Stimulated activated CD8-positive, alpha-beta memory T cell treated with anti-CD3 and anti-CD28 coated beads, Interleukin-7, amount 100 ng/mL, for 1 hour (primary cell): ENCODE measurements at places on chromosomes 1 and 21.

GRCh38 chr21:18164933-18165332 lies 79.7 kb upstream of the CHODL start:
- DNase-seq: no peak

DNA sequence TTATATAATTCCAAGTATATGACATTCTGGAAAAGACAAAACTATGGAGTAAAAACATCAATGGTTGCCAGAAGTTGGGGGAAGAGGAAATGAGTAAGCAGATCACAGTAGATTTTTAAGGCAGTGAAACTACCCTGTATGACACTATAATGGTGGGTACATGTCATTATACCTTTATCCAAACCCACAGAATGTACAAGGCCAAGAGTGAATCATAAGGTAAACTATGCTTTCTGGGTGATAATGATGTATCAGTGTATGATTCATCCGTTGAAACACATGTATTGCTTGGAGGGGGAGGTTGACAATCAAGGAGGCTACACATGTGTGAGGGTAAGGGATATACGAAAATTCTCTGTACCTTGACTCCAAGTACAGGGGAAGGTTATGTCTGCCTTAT lies 862.7 kb downstream of the PLA2G4A start:
- DNase-seq: no peak

DNA sequence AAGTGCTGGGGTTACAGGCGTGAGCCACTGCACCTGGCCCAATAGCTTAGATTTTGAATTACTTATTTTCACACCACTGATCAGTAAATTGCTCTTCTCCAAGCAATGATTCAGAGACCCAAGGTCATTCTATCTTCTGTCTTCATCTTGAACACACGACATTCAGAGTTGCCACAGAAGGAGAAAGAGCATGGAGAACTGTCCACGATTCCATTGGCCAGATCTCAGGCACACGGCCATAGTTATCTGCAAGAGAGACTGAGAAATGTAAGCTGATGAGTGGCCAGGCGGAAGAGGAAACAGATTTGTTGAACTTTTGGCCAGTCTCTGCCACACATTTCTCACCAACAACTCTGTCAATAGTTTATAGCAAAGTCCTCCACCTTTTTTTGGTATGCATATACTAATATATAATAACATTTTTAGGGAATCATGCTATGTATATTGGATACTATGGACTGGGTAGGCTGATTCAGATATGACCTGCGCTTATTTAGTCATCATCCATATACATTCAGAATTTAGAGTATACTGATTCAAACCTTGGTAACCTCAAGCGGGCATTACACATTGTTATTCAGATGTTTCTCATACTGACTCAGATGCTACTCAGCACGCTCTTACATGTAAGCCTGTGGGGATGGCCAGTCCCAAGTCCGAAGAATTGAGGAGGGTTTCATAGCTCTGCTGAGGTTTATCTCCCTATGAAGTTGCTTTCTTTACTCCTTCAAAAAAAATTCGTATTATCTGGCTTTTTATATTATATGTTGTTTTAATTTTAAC lies 25.5 kb upstream of the CAP1 start:
- DNase-seq: no peak

- no peak for DNase-seq
Observed at GRCh38 chr1:19786988-19787423, 12.7 kb downstream of the TMCO4 start.

- DNase-seq: no peak
Observed at GRCh38 chr1:45378184-45378583, 37.9 kb upstream of the MUTYH start.

- no peak for DNase-seq
Observed at GRCh38 chr1:228392111-228392936, 14.3 kb downstream of the TRIM11 start.

DNA sequence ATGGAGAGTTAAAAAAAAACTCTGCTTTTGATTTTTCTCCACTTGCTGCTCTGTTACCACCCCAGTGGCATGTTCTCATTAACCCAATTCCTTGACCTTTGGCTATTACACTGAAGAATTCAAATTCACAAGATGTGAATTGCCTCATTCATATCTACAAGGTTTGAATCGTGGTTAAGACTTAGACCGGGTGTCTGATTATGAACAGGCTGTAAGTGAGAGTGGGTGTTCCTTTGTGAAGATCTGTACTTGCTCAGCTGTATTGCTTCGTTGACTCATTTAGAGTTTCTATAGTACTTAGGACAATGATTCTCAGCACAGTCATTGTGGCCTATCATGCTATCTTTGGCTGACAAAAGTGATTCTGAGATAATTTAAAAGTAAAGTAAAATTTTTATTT lies 36.4 kb downstream of the DNM3 start:
- DNase-seq: no peak

DNA sequence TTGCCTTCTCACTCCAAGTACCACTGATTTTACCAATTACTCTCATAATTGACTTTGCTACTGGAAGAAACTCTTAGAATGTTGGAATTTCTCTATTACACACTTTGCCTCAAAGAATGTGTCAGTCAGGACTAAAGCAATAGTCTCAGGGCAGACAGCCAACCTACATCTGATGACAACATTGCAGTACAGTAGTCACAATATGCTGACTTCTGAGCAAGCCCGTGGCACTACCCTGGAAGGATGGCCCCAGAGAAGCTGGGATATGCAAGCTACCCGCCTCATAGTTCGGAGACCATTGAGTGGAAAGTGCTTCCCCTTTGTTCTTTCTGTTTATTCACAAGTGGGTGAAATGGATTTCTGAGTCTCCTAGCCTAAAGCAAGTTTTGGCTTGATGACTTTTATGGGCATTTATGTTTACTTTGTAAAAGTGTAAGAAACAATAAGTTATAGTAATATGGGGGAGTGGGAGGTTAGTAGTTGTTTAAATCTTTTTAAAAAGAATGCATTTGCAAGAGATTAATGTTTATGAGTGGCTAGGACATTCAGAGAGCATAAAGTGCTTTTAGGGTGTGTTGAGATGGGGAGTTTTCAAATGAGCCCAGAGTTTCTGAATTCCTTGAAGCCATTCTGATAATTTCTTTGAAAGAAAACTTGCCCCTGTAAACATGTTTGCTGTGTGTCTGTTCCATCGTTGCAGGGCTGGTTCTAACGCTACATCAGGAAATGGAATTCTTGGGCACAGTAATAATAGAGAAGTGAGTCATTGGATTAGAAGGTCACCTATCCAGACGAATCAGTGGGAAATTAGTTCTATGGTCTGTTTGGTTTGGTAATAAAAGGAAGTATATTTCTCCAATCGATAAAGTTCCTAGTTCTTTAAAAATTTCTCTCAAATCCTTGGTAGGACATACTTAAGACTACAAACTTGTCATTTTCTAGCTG lies 63.8 kb downstream of the LMO4 start:
- no peak for DNase-seq

DNA sequence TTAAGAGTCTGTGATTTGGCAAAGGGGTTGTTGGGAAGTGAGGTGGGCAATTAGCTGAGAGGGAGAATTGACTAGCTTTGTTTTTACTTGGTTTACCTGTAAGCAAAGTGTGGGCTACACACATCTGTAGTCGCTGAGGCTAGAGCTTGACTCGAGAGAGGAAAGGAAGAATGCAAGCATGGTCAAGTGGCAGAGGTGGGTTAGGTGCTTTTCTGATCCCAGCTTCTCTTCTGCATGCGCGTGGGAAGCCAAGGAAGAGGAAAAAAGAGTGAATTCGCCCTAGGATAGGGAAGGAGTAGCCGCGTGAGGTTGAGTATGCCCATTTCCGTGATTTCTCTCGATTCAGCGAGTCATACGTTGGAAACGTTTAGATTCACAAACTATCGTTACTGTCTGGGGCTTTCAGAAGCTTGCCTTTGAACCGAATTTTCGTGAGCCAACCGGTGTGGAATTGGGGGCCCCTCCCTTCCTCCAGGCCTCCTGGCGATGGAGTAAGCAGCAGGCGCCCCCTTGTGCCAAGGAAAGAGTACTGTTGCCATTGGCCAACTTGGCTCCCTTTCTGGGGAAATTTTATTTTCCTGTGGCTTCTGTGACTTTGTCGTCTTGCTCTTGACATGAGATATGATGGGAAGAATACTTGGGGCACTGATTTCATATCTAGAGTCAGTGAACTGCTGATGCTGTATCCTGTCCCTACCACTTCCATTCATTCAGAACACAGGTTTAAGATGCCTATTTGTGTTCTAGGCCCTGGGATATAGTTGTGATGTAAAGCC lies 1.3 kb downstream of the PIGV start:
- peak; percentile 57 for DNase-seq

DNA sequence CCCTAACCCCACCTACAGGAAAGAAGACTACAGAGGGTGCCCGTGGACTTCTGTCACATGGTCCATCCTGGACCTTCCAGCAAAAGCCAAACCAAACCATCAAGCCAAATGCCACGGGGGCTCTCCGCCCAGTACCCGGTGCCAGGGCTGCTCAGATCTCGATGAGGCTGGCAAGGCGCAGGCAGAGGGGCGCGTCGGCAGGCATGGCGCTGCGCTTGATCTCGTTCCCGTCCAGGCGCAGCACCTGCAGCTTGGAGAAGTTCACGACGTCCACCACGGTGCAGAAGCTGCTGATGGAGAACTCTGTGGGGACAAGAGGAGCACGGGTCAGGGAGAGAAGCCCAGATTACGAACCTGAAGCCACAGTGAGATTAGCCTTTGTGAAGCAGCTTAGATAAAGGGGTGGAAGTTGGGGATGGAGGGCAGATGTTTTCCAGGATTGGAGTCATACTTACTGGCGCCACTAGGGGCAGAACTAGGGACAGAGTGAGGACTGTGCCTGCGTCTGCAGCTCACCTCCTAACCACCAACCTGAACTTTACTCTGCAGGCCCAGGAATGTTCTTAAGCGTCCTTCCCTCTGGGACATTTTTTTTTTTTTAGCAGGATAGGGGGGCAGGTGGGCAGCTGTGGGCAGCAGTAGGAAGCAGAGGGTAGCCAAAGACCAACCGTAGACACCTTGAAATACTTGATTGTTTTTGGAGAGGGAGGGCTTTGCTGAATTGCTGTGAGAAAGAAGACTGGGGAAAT lies 8.6 kb downstream of the FMOD start:
- DNase-seq: no peak

GRCh38 chr1:97350241-97350640 lies 570.6 kb downstream of the DPYD start:
- no peak for DNase-seq

DNA sequence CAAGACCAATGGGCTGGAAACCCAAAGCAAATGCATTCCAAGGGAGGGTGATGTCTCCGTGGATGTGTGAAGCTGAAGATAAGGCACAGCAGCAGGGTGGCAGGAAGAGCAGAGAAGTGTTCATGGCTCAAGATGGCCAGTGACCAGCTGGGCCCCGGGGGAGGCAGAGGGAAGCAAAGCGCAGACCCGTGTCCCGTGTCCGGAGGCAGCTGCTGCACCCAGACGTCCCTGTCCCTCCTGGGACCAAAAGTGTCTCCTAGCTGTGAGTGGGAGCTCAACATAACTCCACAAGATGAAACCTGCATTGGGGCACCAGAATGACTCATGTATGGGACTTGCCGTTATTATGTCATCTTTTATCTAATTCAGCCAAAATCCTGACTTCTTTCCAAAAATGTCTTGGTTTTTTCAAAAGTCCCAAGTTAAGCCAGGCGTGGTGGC lies 118.2 kb downstream of the RIPK4 start:
- no peak for DNase-seq

DNA sequence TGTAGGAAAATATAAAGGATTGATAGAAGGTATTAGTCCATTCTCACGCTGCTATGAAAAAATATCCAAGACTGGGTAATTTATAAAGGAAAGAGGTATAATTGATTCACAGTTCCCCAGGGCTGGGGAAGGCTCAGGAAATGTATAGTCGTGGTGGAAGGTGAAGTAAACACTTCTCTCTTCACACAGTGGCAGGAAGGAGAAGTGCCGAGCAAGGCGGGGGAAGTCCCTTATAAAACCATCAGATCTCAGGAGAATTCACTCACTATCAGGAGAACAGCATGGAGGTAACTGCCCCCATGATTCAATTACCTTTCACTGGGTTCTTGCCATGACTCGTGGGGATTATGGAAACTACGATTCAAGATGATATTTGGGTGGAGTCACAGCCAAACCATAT lies 1806.0 kb downstream of the MRPL39 start:
- no peak for DNase-seq

- no peak for DNase-seq
Observed at GRCh38 chr1:165481820-165482532, 37.0 kb upstream of the RXRG start.

DNA sequence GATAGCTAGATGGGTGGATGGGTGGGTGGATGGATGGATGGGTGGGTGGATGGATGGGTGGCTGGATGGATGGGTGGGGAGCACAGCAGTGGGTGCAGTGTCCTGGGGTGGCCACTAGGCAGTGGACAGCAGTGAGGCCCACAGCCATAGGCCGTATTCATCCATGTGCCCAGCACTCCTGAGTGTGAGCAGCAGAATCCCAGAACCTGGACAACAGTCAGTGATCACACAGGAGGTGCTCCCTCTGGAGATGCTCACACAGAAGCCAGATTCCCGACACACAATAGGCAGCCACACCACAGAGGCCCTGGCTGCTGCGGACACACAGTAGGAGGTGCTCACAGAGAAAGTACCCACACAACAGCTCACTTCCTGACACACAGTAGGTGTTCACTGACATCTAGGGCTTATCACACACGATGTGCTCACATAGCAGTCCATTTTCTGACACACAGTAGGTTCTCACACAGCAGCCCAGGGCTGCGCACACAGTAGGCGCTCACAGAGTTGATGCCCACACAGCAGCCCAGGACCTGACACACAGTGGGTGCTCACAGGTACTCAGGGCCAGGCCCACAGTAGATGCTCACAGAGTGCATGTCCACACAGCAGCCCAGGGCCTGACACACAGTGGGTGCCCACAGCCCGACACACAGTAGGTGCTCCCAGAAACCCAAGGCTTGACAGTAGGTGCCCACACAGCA lies 64.0 kb downstream of the RAP1GAP start:
- no peak for DNase-seq

GRCh38 chr1:58183286-58183685 lies 363.2 kb downstream of the OMA1 start:
- DNase-seq: no peak

DNA sequence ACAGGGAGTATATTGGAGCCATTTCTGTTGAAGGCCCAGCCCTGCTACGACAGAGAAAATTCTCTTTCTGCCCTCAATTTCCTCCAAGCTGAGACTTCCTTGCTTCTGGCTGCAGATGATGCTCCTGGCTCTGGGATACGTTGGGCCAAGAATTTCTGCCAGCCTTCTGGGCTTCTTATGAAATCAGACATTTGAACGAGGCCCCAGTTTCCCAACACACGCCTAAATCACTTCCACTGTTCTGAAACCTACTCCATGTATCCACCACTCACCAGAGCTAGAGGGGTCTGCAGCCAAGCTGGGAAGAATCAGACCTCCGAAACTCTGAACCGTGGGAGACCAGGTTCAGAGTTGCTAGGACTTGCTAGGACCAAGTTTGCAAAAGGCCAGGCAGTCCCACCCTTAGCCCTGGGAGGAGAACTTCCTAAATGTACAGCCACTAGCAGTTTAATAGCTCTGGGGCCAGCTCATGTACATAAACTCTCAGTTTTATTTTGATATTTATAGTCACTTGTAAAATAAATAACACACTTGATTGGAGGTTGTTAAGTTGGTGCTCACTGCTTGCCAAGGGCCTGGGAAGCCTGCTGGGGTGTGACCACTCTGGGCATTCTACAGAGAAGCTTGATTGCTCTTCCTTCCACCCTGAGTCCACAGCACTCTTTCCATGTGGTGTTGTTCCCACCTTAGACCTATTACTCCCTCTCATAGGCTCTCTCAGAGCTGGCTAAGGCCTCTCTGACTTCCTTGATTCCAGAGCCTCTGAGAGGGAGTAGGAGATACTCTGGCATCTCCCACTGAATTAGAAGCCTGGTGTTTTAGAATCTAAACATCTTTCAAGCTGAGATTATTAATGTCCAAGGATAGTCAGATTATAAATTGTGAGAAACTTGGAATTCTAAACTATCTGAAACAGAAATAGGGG lies 83.4 kb upstream of the TRABD2B start:
- DNase-seq: no peak
